ENCODE measurements at places on chromosomes 12 and 14. TPM values are rescaled to one million over a fixed set of nuclear protein-coding genes. Genes with fewer than 3 reads are reported as not detected.

The MYH6 gene
- not detected for total RNA-seq

The PZP gene
- 0.59 TPM for total RNA-seq

The ZDHHC22 gene
- total RNA-seq: 0.13 TPM

GRCh38 chr12:55745361-55746173 is 2.6 kb downstream of the GDF11 start:
- DNase-seq: peak; percentile 93

GRCh38 chr12:85445060-85445938 is 165.3 kb downstream of the ALX1 start:
- no peak for DNase-seq

DNA sequence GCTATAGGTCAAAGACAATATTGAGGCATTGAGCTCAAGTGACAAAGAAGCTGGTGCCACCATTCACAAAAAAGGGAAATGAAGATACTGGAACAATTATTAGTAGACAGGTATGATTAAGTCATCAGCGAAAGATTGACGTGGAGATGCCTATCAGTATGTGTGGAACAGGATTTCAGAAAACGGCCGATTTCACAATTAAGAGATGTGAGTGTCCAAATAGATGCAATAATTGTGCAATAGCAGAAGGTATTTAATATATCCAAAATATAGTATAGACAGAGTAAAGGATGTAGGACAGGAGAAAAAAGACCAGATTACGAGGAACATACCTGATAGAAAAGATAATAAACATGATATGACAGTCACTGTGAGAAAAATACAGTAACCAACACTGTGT is 433.1 kb downstream of the C12orf50 start:
- no peak for DNase-seq

- peak; percentile 34 for DNase-seq
Observed at GRCh38 chr14:65000898-65001591, 14.3 kb downstream of the FNTB start.

- no peak for DNase-seq
Observed at GRCh38 chr12:101493556-101493955, 18.4 kb downstream of the SPIC start.

DNA sequence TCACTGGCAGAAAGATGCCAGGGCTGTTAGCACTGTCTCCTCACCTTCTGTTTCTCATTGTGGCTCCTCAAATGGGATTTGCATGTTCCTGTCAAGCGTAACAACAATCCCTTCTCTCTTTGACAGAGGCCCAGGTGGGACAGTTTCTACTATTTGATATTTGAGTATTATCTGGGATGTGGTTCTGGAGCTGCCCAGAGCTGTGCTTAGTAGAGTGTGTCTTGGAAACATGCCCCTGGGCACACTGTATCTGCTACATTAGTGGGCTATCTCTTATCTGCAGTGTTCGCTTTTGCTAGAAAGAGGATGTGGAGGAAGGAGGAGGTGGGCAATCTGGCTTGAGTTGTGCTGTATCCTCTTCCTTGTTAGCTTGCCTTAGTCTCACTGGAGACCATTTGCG is 3.8 kb upstream of the ACADS start:
- no peak for DNase-seq

GRCh38 chr12:116818948-116819832 is 62.1 kb downstream of the HRK start:
- peak; percentile 82 for DNase-seq

DNA sequence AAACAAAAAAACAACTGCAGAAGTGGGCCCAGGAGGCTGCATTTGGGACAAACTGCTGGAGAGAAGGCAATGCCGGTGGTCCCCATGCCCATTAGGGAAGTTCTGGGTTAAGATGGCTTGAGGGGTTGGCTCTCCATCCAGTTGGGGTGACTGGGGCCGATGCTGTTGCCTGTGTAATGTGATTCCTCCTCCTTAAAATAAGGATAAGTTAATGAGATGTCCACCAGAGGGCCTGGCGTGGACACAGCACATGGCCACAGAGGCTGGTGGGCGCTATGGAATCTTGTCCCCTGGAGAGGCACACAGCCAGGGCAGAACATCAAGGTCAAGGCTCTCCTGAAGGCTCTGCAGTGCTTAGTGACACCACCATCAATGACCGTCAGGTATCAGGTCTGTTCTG is 1.0 kb upstream of the TESC start:
- DNase-seq: peak; percentile 50

DNA sequence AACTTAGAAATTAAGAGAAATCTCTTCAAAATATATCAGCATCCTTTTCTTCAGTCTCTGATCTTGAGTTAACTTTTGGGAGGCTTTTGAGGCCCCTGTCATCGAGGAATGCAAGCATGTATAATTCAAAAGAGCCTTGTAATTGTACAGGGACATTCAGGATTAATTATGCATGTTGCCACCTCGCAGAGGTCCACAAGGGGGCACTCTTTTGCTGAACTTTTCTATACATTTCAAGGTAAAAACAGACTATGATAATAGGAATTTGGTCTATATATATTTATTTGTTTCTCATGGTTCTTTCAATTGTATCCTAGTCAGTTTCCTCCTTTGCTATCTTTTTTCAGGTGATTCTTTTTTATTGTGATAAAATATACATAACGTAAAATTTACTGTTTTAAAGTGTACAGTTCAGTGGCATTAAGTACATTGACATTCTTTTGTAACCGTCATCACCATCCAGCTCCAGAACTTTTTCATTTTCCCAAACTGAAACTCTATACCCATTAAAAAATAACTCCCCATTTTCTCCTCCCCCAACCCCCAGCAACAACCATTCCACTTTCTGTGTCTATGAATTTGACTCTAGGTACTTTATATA is 47.0 kb upstream of the SLC2A13 start:
- DNase-seq: peak; percentile 75

DNA sequence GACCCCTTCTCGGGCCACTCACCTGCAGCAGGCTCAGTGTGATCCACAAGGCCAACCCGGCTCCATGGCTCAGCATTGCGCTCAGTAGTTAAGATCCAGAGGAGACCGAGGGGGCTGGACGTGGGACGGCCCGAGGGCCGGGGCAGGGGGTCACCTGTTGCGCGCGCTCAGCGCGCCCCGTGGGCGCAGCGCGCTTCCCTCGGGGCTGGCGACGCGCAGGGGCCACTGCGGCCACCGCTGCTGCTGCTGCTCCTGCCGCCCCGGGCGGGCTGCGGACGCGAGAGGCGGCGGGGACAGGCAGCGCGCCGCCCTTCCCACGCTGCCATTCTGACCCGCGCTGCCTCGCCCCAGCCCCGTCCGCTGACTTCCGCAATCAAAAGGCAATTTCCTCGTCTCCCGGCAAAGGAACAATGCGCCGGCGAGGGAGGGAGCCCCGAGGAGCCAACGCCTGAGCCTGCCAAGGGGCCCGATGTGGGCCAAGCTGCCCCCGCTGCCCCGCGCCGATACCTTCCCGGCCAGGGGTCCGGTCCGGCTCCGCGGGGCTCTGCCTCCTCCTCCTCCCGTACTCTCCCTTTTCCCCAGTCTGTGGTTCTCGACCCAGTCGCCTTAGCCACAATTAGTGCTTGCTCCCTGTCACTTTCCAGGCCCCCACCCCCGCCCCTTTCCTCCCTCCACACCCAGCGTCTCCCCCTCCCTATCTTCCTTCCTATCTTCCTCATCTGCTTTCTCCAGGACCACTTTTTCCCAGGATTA is 27.3 kb downstream of the PTPRB start:
- peak; percentile 16 for DNase-seq

GRCh38 chr12:96242597-96242996 is 48.4 kb downstream of the ELK3 start:
- no peak for DNase-seq

DNA sequence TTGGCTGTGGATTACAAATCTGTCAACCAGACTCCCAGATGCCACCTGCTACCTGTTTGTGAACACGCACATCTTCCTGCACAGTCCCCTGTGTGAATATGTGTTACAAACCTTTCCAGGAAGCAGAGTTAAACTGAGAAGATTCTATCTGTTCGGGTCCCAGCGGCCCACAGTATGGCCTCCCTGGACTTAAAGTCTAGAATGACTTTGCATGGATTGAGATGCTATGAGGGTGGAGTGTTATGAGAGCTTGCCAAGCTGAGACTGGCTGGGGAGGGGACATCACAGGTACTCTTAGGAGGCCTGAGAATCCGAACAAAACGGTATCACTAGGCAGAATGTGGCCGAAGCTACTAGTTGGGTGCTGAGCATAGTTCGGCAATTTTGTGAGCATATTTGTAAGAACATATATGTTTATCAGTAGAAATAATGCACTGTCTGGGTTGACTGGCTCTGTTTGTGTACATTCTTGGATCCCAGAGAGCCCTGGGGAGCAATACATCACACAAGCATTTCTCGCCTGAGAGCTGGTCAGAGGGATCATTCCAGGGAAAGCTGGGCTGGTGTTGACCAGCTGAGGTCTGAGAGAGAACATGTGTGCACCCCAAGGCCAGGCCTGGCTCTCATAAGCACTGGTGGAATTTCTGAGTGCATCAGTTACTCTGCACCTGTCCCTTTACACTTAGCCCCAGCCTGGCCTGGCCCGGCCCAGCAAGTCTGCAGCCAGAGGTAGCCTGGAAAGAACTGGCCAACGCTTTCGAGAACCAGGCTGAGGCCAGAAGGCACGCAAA is 29.8 kb upstream of the LTBP2 start:
- DNase-seq: no peak

GRCh38 chr12:56129206-56129941 is 1.3 kb downstream of the ESYT1 start:
- DNase-seq: peak; percentile 40

DNA sequence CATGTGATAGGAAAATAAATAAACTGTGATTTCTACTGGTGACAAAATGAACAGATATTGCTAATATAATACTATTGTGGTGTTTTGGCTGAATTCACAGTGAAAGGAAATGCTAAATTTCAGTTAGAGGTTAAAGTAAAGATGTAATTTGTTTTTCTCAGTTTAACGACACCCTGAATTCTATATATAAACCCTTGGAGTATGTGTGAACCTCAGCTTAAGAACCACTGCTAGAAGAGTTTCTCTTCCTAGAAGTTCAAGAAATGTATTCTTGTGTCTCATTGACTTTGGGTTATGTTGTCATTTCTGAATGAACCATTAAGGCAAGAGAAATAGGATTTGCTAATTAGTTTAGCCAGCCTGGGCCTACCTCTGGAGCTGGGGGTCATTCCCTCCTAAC is 8.2 kb downstream of the FBXO34 start:
- no peak for DNase-seq
